ENCODE measurements at places on chromosomes 5 and 9. TPM values are rescaled to one million over a fixed set of nuclear protein-coding genes. Genes with fewer than 3 reads are reported as not detected.

Gene MYOT
- total RNA-seq = 0.05 TPM

Gene TAL2
- total RNA-seq = 0.19 TPM

Gene CA9
- total RNA-seq = 0.47 TPM

DNA sequence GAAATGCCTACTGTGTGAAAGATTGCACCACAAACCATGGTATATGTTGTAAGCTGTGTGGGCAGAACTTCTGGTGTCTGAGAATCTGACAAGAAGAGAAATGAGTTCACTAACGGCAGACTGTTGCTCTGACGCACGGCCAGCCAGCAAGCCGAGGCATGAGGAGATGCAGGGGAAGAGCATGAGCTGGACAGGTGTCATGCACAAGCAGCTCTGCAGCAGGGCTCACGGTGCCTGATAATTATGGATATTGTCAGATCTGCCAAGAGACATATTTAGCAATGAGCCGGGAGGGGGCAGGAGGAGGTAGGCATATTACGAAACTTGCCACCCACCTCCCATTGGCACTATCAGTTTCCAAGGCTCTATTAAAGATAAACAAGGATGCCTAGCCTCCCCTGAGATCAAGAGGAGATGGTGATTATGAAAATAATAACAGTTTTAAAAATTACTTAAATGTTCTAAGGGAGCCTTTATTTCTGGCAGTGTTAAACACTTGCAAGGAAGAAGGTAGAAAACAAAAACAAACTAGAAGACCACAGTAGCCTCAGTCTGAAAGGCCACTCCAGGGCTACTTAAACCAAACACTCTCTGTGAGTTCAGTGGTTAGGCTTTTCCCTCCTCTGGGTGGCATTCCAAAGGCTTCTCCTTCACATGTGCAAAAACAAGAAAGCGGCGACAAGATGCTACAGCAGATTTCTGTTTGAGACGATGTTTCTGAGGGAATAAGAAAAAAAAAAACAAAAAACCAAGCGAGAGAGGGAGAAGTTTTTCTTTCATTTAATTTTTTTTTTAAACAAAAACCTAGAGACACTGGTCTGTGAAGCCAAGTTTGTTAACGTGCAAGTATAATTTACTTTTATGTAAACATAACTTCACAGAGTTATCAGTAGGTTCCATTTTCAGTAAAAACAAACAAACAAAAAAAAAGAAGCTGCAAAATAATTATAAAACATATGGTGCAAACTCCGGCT, 339.5 kb downstream of the BNC2 start:
- no peak overlapping the region for H3K27ac ChIP-seq
- no peak overlapping the region for H3K4me3 ChIP-seq
- H3K27me3 ChIP-seq = no peaks in the 10 kb centered on the region

DNA sequence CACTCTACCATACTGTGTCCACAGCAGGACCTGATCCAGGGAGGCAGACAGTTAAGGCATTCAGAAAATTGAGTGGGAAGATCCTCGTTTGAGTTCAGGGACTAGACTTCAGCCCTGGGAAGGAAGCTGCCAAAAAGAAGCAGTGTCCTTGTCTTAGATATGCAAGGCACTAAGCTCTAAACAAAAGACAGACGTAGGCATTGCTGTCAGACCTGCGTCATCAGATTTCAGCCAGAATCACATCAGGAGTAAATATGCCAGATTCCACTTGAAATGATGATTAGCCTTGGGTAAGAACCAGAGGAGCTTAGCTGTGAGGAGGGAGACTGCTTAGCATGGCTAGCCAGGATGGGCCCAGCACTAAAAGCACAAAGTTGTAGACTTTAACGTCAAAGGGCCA, 56.7 kb downstream of the MAMDC2 start:
- no peaks in the 10 kb centered on the region for H3K4me1 ChIP-seq
- no peak overlapping the region for H3K27ac ChIP-seq
- DNase-seq = no peak
- H3K27me3 ChIP-seq = no peaks in the 10 kb centered on the region

DNA sequence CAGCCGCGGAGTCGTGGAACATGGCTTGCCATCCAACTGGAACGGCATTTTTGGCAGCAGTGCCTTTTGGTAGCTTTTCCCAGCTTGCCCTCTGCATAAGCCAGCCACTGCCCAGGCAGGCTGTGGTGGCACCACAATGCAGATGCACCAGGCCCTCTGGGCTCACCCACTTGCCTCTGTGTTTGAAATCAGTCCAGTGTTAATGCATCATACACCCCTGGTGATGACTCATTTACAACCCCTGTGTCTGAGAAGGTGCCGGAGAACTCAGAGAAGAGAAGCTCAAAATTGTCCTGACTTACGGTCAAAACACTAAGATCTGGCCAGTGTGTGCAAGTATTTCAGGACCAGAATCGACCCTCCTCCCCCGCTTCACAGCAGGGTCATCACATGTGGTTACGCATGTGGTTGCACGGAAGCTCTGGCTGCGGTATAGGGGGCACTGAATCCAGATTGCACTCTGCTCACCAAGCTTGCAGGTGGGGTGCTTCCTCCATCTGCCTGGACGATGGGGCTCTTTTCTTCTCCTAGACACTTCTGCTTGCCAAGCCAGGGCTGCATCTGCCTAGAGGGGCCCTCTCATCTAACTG, 66.5 kb upstream of the SMIM15 start:
- no peaks in the 10 kb centered on the region for H3K36me3 ChIP-seq
- H3K27me3 ChIP-seq = no peaks in the 10 kb centered on the region
- H3K4me1 ChIP-seq = peaks cover 4% of the 10 kb centered on the region
- H3K4me3 ChIP-seq = no peak overlapping the region
- DNase-seq = no peak

DNA sequence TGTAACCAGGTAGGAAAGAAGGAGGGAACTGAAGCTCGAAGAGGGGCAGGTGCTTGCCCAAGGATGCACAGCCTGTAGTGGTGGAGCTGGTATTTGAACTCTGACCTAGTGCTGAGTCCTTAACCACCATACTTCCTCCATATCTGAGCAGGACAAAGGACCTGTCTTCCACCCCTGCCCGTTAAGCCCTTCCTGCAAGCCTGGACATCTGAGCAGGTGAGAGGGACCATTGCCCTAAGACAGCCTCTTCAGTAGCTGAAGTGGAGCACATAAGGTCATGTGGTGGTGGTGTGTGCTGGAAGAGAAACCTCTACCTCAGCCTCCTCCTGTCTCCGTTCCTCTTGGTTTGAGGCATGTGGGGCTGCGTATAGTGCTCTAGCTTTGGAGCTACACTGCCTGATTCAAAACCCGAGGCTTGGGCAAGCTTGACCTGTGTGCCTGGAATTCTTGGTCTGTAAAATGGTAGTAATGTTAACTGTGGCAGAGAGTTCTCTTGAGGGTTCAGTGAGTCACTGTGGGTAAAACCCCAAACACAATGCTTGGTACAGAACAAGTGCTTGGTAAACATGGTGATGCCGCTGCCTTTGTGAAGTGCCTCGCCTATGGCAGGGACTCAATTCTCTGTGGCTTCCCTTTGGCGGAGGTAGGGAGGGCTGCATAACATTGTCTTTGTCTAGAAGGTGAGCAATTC, 7.4 kb downstream of the GALNT10 start:
- no peak overlapping the region for H3K4me3 ChIP-seq
- no peak for DNase-seq
- H3K36me3 ChIP-seq = no peaks in the 10 kb centered on the region
- no peaks in the 10 kb centered on the region for H3K27me3 ChIP-seq

- H3K36me3 ChIP-seq = no peaks in the 10 kb centered on the region
- H3K4me3 ChIP-seq = no peak overlapping the region
- DNase-seq = no peak
- no peak overlapping the region for H3K27ac ChIP-seq
- peaks cover 3% of the 10 kb centered on the region for H3K4me1 ChIP-seq
Measured at GRCh38 chr9:89519366-89519805, 21.5 kb upstream of the SEMA4D start.
